CD14-positive monocyte (primary cell): ENCODE measurements at places on chromosomes 1 and 21.

DNA sequence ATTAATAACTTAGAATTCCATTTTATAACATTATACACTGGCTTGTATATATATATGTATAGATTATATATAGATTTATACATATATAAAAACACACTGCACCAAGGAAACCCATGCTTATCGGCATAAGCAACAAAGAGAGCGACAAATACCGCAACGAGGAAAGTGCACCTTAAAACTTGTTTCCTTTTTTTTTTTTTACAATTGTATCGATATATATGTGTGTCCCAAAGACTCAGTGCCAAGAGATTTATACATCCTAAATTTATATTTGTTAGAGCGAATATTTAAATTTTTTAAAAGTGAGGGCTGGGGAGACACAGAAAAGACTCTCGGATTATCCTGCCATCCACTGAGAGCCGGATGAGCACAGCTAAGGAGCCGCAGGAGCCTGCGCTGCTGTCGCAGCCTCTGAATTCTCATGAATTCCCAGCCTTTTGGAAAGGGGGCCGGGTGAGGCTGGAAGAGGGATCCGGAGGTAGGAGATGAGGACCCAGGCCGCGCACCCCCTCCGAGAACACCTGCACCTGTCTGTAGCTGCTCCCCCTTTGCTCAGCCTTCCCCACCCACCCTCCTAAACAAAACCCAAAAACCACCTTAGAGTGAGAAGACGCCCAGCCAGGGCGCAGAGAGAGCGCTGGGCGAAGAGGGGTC, 5.2 kb downstream of the DMRTA2 start:
- no peak for DNase-seq

DNA sequence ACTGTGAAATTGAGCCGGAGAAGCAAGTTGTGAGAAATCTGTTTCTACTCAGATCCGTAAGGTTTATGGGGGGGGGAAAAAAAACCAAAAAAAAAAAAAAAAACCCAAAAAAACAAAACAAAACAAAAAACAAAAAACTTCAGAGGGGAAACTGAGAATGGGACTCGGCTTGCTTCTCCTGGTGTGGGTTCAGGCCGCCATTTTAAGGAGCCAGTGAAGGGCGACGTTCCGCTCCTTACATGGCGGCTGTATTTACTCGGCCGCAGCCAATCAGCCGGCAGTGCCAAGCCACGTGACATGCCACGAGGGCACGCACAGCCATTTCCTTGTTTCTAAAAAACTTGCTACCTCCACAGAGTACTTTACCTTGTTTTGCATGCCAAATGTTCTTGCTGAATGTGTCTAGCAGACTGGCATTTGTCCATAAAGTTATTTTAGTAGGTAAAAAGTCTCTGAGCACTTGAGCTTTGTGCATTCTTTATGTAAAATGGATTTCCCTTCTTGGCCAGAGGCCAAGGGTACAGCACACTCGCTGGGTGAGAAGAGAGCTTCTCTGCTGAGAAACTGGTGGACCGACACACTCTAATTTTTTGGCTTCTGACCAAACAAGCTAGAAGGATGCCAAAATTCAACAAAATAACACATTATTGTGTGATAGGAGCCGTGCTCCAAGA, 101.8 kb downstream of the NFIA start:
- no peak for DNase-seq

- DNase-seq, result no peak
These were observed 28.6 kb upstream of the AVPR1B start for GRCh38 chr1:206145771-206146290.

GRCh38 chr1:86155051-86155806, 1.3 kb downstream of the COL24A1 start:
- DNase-seq, result no peak

DNA sequence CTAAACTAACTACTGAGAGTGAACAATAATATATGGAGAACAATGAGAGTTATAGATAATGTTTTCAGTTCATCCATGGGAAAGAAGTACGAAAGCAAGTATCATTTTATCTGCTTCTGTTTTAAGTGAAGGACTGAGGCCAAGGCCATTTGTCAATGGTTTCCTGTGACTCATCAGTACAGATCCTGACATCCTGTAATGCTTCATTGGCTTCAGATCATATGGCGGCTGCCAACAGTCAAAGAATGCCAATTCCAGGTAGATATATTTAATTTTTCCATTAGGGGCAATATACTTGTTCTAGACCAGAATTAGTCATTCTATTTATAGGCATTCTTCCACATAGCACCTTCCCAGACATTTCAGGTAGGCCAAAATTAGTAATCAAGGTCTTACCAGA, 97.3 kb downstream of the USH2A start:
- no peak for DNase-seq
